Mammary epithelial cell (primary cell): ENCODE measurements at places on chromosomes 7 and 10.
A peak's percentile ranks its signal among the peaks of the same experiment; 100 is the strongest.

- DNase-seq = no peak
Observed at GRCh38 chr10:17820943-17821342, 11.8 kb downstream of the MRC1 start.

- DNase-seq = no peak
Observed at GRCh38 chr10:119251315-119251708, 43.9 kb downstream of the GRK5 start.

- DNase-seq = no peak
Observed at GRCh38 chr10:24193330-24193729, 15.6 kb upstream of the KIAA1217 start.

DNA sequence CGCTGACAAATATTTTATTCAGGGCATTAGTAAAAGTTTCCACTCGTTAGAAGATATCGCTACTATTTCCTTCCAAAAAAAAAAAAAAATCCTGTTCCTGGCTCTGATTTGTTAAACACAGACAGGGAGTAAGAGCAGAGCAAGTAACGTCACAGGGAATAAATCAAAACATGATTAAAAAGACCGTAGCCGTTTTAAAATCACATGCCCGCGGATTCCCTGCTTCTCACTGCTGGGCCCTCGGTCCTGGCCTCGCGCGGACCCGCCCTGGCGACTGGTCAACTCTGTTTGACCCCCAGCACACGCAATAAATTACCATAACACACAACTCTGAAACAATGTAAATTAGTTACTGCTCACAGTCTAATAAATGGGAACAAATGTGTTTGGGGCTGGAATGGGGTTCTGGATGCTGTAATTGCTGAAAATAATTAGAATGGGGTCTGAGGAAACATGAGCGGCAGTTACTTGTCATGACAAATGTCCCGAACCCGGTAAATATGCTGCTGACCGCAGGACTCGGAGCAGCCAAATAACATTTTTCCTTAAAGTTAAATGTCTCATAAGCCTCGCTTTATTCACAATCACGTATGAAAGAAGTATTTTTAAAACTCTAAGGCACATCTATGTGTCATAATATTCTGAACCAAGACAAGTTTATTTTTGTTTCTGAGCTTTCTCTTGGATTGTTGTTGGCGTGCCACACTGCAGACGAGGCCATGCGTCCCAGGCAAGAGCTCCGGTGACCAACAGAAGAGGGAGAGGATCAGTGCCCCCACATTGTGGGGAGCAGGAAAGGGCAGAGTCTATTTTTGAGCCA, 17.9 kb downstream of the EBF3 start:
- DNase-seq = no peak

DNA sequence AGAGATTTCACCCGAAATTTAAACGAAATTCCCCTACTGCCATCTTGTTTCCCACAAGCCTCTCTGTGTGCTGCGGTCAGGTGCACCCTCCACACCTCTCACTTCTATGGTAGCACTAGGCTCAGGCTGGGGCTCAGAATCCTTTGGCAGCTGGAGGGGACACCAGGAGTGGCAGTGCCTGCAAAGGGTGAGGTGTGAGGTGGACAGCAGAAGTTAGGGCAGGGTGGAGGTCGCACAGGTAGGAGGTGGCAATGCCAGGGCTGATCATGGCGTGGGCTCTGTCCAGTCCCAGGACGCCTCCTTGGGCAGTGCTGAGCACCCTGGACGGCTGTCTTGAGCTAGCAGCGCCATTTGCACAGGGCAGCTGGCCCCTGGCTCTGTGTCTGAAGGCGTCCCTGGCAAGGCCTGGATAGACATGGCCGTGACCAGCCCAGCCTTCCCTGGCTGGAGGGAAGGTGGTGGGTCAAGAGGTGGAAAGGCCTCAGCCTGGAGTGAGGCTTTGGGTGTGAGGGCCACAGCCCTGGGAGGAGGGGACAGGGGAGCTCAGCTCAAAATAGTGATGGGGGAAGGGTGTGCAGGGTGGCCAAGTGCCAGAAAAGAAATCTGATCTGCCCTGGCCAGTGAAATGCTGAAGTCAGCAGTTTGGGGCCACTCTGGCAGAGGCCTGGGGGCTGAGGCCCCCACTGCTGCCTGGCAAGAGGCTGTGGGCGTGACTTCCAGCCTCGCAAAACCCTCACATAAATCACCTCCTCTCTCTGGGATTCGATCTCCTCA, 40.0 kb downstream of the ZCCHC24 start:
- no peak for DNase-seq

DNA sequence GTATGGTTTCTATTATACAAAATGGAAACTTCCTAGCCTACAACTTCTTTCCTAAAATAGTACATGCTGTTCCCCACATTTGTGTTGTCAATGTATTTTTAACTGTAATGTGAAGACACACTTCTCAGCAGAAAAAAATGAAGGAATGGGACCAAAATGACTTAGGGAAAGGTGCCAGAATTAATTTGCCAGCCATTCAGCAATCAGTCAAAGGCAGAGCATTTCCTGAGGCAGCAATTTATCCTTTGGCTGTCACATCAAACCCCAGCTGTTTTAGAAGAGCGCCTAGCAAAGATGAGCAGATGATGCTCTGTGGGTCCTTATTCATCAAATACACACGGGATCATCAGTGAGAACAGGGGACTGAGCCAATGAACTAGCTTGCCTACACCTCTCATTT, 592.5 kb downstream of the KCNMA1 start:
- DNase-seq = no peak

GRCh38 chr10:101272229-101272868, 43.1 kb upstream of the LBX1 start:
- peak; percentile 50 for DNase-seq
